ENCODE measurements at places on chromosomes 13 and 19.

DNA sequence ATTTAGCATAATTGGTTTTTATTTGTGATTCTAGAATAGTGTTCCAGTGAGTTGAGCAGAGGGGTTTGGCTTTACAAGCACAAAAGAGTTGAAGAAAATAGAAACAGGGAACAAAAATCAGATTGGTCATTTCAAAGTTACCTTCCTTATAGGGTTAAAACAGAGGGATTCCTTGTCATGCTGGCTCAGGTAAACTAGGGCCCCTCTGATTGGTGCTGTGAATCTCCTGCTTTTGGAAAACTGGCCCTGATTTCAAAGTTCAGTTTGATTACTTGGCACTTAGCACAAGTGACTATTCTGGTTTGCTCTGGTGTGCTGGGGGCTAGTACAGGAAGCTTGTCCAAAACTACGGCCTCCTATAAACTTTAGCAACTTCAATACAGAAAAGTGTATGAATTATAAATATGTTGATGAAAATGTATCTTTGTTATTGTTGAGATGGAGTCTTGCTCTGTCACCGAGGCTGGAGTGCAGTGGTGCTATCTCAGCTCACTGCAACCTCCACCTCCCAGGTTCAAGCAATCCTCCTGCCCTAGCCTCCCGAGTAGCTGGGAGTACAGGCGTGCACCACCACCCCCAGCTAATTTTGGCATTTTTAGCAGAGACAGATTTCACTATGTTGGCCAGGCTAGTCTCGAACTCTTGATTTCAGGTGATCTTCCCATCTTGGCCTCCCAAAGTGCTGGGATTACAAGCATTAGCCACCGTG, 1.9 kb upstream of the MRPS31 start:
- DNase-seq = no peak

GRCh38 chr19:29807870-29808405, 3.9 kb upstream of the CCNE1 start:
- DNase-seq = no peak

DNA sequence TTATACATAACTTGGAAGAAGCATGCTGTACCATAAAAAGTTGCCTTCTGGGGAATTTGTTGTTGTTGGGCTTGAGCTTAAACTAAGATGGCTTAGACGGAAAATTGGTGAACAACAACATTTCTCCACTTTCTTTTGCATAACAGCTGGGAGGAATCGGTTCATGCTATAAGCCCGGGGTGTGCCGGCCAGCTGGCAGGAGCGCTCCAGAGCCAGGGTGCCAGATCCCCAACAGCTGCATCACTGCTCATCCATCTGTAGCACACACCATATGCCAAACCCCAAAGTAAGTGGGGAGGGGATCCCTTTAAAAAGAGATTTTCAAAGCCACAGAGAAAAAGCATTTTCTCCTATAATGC, 419.5 kb upstream of the ARGLU1 start:
- DNase-seq = no peak

DNA sequence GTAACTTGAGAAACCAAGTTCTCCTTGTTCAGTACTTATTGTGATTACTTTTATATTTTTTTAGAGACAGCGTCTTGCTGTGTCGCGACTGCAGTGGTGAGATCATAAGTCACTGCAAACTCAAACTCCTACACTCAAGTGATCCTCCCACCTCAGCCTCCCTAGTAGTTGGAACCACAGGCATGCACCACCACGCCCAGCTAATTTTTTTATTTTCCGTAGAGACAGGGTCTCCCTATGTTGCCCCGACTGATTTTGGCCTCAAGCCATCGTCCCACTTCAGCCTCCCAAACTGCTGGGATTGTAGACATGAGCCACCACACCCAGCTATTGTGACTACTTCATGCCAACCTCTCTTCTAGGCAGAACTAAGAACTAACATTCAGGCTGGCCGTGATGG, 8.3 kb downstream of the C19orf53 start:
- DNase-seq = no peak

- no peak for DNase-seq
Measured at GRCh38 chr13:51495316-51495715, 42.5 kb upstream of the INTS6 start.

GRCh38 chr19:322616-323015, 22.0 kb downstream of the MIER2 start:
- DNase-seq = no peak

- DNase-seq = no peak
Measured at GRCh38 chr19:33515921-33516320, 5.7 kb downstream of the PEPD start.

GRCh38 chr19:35703343-35703742, 1.0 kb upstream of the ZBTB32 start:
- DNase-seq = no peak

- DNase-seq = peak; percentile 27
Measured at GRCh38 chr19:6736917-6737283, 480 bp downstream of the GPR108 start.
